ENCODE measurements at places on chromosomes 5 and 9.

- no peak for DNase-seq
Measured at GRCh38 chr5:6419340-6419852, 29.3 kb upstream of the UBE2QL1 start.

GRCh38 chr5:1815071-1815786, 14.0 kb downstream of the NDUFS6 start:
- no peak for DNase-seq

DNA sequence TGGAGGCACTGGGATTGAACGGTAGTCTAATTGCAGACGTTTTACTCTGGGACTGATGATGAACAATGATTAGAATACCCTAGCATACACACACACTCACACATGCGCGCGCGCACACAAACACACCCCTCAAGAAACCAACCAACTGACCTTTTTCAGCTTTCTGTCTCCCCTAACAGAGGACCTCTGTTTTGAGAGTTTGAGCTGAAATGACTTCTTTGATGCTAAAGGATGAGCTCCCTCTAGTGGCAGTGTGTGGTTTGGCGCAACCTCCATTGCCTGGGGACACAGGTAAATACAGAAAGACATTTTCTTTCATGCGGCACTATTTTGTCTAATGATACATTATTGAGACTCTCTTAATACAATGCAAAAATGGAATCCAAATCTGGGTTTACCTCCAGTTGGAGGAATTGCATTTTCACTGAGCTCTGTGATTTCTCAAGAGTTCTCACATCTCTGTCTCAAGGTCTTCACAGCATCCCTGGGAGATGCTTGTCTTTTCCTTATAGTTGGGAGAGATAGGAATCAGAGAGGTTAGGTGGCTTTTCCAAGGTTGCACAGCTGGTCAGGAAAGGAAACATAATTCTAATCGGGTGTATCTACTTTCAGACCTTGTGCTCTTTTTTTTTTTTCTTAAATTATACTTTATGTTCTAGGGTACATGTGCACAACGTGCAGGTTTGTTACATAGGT, 187.5 kb downstream of the TMEM38B start:
- peak; percentile 74 for DNase-seq

GRCh38 chr5:58263296-58263695, 196.6 kb downstream of the PLK2 start:
- no peak for DNase-seq

GRCh38 chr9:124124729-124125650, 113.4 kb downstream of the LHX2 start:
- DNase-seq, result no peak

GRCh38 chr5:93407454-93407853, 173.6 kb downstream of the NR2F1-AS1 start:
- DNase-seq, result no peak

DNA sequence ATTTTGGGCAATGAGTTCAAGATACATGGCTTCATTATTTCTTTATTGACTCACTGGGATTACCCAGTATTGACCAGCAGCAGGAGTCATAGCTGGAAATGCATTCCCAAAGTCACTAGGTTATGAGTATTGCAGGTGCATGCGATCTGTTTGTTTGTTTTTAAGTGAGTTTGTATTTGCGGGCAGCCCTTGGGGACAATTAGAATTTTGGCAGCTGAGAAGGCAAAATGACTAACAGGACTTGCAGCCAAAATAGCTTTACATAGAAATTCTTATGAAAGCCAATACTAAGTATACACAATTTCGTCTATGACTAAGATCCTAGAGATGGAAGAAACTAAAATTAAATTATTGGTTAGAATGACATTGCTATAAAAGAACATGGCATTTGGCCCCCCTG, 18.1 kb upstream of the RGMB start:
- DNase-seq, result no peak

DNA sequence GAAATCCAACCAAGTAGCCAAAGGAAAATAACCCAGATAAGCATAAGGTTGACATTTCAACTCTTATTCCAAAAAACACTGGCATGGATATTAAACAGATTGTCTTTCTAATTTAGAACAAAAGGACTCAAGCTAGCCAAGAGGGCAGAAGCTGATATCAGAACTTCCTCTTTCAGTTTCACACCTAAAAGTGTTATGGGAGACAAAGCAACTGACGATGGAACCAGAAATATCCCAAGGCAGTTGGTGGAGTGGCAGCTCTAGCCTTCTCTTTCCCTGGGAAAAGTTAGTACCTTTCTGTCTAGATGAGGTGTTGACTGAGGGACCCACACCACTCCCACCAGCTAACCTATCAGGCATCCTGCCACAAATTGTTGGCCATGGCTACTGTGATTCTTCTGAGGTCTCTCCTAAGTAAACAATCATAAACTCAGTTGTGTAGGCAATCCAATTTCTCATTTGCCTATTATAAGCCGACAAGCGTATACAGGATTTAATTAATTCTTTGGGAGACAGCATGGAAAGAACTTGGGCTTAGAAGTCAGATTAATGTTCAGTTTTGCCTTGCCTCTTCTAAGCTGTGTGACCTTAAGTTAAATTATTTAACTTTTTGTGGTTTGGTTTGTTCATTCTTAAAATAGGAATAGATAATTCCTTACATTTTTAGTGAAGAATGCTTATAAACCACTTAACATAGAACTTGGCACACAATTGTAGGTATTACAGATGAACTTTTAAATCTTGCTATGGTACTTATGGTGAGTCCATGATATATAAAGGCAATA, 110.9 kb upstream of the ADAMTSL1 start:
- DNase-seq, result no peak

DNA sequence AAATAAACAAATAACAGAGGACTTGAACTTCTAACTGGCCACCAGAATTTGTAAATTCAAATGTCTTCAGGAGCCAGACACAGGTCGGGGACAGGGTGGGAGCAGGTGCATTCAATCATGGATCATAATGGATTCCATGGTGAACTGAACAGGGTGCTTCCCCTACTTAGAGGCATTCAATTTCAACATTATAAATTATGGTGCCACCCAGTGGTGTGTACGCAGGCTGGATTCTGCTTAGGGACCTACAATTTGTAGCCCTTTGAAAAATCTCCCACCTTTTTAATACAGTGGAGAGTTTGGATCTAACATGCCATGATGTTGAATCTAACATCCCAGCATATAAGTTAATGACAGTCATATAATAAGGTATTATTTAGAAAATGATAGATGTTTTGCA, 22.3 kb downstream of the KLF9 start:
- no peak for DNase-seq

- DNase-seq, result no peak
Measured at GRCh38 chr9:22279636-22280035, 167.0 kb upstream of the DMRTA1 start.

GRCh38 chr5:64575561-64575960, 69.7 kb downstream of the RGS7BP start:
- no peak for DNase-seq

DNA sequence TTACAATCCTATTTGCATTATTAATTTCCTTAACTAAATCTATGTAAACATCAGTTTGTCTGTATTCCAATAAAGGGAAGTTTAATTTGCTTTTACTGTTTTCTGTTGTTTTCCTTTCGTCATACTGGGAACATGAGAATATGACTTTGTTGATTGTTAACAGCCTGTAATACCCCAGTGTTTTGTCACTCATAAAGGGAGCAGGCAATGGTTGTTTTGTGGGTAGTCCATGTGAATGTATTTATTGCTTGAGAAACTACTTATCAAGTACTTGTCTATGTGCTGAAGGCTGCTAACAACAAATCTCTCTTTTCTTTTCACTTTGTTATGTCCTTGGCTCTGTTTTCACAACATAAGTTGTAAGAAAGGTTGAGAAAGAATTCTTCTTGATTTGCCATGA, 1070.2 kb upstream of the ACO1 start:
- no peak for DNase-seq

DNA sequence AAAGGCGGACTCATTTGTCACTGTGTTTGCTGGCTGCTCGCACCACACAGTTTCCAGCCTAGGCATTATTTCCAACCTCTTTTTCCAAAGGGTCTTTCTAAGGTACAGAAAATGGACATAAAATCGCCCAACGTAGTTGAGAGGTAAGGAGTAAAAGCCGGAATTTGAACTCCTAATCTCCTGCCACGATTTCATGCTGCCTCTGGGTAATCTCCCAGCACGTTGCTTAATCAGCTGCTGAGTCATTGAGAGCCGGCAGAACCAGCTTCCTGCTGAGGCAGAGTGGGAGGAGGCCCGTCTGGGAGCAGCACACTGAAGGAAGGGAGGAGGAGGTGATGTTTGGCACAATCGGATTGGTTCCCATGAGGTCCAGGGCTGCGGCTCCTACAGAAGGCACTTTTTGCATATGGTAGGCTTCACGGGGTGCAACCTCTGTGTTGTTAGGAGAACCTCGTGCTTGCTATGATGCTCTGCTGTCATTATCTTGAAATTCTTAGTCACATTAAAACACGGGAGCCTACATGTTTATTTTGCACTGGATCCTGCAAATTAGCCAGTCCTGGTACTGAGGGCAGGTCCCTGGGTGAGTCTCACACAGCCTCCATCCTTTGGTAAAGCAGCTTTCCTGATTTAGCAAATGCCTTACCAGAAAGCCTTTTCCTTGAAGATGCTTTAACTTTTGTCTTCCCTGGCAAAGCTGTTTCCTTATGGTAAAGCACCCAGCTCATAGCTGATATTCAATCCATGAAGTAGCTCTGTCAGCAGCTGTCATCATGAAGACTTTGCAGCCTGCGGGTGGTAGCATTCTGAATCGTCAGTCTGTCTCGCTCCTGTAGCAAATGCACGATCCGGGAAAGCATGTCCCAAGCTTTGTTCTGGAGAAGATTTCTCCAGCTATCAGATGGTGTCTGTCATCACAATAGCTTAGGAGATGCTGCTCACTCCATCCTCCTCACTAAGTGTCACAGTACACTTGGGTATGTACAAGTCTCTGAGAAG, 191.6 kb upstream of the MSX2 start:
- peak; percentile 60 for DNase-seq

DNA sequence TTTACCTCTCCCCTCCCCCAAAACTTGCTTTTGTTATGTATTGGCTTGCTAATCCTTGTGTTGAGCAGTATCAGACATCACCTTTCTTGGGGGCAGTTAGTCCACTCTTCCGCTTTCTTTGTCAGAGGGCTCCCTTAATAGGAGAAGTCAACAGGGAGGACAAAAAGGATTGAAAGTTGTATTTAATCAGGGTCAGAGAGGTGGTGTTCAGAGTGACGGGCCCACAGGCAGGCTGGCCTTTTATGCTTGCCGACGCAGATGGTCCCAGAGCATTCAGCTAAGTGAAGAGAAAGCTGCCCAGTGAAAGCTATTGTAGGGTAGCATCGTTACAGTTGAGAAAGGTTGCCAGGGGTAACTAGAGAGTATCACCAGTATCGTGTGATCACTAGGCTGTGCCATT, 131.1 kb downstream of the ZCCHC7 start:
- DNase-seq, result no peak

DNA sequence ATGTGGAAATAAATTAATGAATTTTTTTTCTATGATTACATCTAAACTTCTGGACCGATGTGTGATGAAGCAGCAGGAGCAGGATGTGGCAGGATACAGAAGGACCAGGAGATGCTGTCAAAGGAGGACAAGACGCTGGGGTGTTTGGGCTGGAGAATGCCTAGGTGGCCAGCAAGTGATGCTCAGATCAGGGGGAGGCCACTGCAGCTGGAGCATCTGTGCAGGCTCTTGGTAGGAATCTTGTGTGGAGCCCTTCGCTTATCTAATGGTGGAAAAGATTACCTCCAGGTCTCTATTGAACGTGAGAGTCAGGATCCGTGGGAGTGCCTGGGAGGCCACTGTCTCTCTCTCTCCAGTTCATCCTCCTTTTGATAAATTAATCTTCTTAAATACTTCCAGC, 79.8 kb downstream of the MRPL36 start:
- DNase-seq, result no peak

DNA sequence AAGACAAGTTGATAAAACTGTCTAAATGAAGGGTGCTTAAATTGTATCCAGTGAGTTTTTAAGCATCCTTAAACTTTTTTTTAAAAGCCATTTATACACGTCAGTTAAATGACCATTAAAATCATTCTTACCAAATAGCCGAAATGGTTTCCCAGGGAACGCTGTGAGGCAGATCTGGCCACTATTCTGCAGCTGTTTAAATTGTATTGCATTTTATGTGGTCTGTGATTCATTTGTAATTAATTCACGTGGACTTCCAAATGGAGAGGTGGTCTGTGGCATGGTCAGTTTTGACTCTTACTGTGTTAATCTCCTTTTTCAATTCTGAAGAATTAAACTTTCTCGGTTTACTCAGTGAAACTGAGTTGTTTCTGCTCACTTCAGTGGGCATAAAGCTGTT, 113.7 kb upstream of the OTULINL start:
- no peak for DNase-seq

- DNase-seq, result peak; percentile 52
Measured at GRCh38 chr9:38417003-38417945, 7.0 kb downstream of the IGFBPL1 start.

DNA sequence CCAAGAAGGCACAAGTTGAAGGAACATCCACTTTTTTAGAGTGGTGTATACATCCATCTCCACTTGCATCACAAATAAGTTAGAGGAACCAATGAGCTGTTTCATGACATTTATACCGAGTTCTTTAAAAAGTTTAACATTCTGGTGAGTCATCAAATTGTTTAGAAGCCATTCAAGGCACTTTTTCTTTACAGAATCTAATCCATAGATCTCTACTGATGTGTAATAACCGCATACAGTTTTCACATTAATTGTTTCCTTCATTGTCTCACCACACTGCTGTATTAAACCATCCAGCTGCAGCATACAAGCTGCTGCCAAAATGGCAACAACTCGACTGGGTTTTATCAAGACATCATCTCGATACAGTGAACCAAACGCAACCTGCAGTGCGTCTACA, 744 bp downstream of the GMCL2 start:
- DNase-seq, result no peak

GRCh38 chr9:106587042-106587441, 275.9 kb upstream of the ZNF462 start:
- no peak for DNase-seq

GRCh38 chr9:110606179-110606790, 26.7 kb upstream of the SVEP1 start:
- DNase-seq, result no peak

GRCh38 chr5:95026718-95027117, 258.2 kb downstream of the MCTP1 start:
- no peak for DNase-seq

DNA sequence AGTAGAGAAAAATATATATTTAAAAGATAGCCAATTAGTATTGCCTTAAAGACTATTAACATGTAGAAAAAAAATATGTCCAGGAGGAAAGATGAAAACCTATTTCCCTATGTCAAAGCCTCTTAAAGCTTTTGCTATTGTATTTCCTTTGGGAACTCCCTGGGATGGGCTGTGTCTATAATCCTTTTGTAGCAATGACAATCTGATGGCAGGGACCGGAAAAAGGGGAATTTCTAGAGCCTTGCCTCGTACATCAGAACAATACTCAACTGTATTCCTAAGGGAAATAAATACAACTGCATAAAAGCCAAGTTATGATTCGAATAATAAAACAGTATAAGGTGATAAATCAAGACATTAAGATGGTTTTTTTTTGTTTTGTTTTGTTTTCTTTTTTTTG, 257.3 kb downstream of the MLLT3 start:
- DNase-seq, result no peak

DNA sequence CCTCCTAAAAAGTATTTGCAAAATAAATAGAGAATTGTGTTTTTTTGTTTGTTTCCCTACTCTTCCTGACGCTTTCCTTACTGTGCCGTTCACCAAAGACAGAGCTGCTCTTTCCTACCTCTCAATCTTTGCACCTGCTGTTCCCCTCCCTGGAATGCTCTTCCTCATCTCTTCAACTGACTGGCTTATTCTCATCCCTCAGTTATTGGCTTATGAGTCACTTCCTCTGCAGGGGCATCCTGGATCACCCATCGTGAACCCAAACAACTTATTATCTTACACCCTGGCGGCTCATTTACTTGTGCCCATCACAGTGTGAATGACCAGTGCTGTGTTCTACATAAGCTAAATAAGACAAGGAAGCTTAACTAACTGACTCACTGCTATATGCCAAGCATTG, 36.1 kb upstream of the CCNG1 start:
- DNase-seq, result no peak
